ENCODE measurements at places on chromosomes 7 and 10. TPM values are rescaled to one million over a fixed set of nuclear protein-coding genes. Genes with fewer than 3 reads are reported as not detected.
A peak's percentile ranks its signal among the peaks of the same experiment; 100 is the strongest.

The LRIT2 gene
- polyA plus RNA-seq, result not detected

DNA sequence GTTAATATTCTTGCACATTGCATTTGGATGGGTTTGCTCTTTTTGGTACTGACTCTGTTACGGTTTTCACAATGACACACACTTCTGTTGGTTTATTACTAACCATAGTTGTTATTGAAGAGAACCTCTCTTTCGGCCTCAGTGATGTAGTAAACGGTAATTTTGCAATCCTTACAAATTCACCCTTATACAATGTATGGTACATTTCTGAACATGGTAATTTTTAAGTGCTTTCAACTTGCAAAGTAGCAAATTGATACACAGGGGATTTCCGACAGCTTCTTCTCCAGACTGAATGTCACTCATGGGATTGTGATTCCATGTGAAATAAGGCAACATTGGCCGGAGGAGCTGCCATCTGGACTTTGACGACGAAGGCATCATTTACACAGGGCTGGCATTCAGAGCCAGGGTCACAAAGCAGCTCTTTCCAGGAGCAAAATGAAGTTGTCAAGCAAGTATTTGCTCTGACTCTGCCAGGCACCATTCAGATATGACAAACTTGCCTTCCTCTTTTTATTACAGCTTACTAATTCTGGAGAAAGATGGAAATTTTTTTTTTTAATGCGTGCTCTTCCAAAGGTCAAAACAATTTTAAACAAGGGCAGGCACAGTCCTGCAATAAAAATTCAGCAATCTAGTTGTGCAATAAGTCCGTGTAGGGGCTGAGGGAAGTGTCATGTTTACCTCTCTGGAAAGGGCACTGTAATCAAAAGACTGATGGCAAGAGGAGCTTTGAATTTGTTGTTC is 711.5 kb upstream of the C7orf33 start:
- DNase-seq, result peak; percentile 22

DNA sequence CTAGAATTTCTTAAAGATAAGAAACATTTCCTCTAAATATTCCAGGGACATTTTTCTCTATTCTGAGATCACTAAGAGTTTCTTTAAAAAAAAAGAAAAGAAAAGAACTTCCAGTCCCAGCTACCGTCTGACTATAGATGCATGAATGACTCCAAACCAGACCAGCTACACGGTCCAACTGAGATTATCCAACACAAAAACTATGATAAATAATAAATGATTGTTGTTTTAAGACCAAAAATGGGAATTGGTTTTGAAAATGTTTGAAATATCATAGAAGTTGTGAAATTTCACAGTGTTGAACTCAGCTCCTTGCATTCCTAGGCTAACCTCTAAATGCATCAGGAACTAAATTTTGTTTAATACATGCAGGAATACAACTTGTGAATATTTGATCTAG is 1619.6 kb upstream of the LRRTM3 start:
- no peak for DNase-seq

The TMEM270 gene
- polyA plus RNA-seq, result not detected

The KCNH2 gene
- 15.5 TPM for polyA plus RNA-seq

GRCh38 chr10:94103801-94104221 is 110.1 kb downstream of the PLCE1 start:
- DNase-seq, result peak; percentile 76

- no peak for DNase-seq
These were observed 772 bp downstream of the PRDX3 start for GRCh38 chr10:119177708-119178371.

The A1CF gene
- not detected for polyA plus RNA-seq

GRCh38 chr10:128062881-128063563 is 63.2 kb downstream of the MKI67 start:
- no peak for DNase-seq

- no peak for DNase-seq
These were observed 162.4 kb upstream of the LAMB4 start for GRCh38 chr7:108292541-108292940.

The CAMK2B gene
- polyA plus RNA-seq, result 17.6 TPM

DNA sequence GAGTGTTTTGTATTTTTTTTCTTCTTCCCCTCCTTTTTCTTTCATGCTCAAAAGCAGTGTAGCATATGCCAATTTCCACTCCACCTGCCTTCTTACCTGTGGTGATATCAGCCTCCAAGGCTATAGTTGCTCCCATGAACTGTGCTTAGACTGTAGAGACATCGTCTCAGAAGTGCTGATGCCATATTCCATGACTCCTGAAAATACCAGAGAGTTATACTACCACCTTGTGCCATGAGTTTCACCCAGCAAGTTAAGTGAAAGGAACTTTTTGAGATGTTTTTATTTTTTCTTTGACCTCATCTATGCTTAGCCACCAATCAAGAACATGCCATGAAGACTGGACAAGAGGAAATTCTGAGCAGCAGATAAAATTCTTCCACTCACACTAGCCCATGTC is 142.8 kb upstream of the SEMA3E start:
- no peak for DNase-seq

DNA sequence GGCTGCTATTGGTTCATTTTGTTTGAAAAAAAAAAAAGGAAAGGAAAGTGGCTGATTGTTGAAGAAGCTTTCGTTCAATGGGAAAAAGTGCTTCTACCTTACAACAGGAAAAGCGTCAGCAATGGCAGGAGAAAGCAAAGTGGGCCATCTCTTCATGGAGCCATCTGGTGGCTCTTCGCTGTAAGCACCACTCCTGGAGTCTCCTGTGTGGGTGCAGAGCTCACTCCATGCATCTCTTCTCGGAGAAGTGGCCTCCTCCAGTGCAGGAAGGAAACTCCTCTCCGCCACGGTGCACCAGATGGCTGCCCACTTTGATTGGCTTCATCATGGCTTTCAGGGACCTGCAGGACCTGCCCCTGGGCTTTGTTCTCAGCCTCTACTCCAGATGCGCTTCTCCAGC is 250.9 kb downstream of the PTEN start:
- peak; percentile 58 for DNase-seq

DNA sequence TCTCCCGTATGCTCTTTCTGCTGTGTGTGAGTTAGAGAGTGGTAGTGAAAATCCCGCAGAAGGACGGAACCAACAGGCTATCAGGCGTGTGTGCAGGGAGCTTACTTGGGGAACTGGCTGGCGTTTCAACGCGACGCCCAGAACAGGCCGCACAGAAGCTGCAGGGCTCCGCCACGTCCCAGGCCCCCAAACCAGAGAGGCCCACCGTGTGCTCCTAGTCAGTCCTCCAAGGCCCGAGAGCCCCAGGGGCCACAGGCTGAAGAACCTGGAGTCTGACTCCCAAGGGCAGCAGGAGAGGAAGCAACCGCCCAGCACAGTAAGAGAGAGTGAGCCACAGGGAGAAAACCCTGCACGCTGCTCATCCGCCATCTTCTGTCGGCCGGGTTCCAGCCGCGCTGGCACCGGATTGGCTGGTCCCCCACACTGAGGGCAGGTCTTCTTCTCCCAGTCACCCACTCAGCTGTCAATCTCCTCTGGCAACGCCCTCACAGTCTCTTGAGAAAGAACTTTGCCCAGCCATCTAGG is 730.6 kb upstream of the VSTM2A start:
- DNase-seq, result no peak

DNA sequence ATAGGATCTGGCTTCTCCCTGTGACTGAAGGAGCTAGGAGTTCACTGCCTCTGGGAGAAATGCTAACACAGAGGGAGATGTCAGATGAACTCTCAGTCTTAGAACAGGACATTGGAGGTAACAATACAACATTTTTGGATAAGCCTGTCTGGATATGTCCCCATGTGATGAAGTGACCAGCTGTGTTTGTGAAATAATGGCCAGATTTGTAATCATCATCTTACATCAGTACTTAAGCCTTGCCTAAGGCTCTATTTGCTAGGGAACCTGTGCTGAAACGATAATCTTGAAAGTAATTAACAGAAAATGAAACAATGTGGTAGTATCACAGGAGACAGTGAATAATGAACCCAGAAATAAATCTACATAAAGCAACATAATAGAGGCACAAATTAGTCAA is 56.2 kb downstream of the CRPPA start:
- no peak for DNase-seq

GRCh38 chr10:110680273-110681020 is 36.3 kb downstream of the RBM20 start:
- DNase-seq, result no peak

- no peak for DNase-seq
These were observed 76.2 kb downstream of the CFAP58 start for GRCh38 chr10:104429846-104430245.

The CPN1 gene
- polyA plus RNA-seq, result not detected

The ZNF853 gene
- 12.7 TPM for polyA plus RNA-seq

DNA sequence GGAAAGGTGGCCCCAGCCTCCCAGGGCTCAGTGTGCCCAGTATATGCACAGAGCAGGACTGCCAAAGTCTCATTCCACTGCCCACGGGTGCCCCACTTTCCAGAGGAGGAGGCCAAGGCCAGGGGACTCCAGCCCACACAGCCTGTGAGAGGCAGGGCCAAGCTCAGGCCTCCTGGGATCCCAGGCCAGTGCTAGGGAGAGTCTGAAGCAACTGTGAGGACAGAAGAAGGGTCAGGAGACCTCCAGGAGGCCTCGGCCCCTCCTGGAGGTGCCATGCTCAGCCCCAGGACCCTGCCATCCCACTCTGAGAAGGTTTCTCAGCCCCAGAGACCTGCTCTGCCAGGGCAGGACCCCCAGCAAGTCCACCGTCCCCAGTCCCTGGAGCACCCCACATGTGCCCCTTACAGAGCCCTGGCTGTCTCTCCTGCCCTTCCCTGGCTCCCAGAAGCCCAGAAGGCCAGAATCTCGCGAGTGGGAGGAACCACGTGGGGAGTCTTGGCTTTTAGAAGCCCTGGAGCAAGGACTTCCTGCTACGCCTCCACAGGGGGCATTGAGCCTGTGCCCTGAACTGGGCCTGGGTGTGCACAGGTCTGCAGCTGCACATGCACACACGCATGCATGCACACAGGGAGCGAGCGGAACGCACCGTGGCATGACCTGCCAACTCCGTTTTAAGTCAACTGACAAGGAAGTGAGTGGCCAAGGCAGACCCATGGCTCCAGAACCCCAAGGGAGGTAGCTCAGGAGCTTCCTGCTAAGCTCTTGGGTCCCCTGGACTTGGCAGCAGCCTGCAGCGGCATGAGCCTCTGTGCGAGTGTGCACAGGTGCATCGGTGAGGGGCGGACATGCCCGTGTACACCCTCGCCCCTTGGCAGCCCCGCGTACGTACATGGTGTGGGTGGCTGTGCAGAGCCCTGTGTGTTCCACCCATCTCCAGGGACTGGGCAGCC is 33.6 kb downstream of the ZCCHC24 start:
- DNase-seq, result no peak

GRCh38 chr7:134443396-134444070 is 15.4 kb downstream of the AKR1B1 start:
- no peak for DNase-seq

- no peak for DNase-seq
These were observed 484 bp upstream of the DLX5 start for GRCh38 chr7:97025130-97025499.

DNA sequence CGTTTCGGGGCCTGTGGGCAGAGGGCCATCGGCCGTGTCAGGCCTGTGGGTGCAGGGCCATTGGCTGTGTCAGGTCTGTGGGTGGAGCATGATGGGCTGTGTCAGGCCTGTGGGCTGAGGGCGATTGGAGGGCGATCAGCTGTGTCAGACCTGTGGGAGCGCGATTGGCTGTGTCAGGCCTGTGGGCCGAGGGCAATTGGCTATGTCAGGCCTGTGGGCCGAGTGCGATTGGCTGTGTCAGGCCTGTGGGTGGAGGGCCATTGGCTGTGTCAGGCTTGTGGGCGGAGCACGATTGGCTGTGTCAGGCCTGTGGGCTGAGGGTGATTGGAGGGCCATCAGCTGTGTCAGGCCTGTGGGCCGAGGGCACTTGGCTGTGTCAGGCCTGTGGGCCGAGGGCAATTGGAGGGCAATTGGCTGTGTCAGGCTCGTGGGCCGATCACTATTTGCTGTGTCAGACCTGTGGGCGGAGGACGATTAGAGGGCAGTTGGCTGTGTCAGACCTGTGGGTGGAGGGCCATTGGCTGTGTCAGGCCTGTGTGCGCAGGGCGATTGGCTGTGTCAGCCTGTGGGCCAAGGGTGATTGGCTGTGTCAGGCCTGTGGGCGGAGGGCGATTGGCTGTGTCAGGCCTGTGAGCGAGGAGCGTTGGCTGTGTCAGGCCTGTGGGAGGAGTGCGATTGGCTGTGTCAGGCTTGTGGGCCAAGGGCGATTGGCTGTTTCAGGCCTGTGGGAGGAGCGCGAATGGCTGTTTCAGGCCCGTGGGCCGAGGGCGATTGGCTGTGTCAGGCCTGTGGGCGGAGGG is 54.1 kb downstream of the DYNC2I1 start:
- DNase-seq, result no peak

The MEOX2 gene
- polyA plus RNA-seq, result 77.4 TPM

The DDX56 gene
- polyA plus RNA-seq, result 43.4 TPM

DNA sequence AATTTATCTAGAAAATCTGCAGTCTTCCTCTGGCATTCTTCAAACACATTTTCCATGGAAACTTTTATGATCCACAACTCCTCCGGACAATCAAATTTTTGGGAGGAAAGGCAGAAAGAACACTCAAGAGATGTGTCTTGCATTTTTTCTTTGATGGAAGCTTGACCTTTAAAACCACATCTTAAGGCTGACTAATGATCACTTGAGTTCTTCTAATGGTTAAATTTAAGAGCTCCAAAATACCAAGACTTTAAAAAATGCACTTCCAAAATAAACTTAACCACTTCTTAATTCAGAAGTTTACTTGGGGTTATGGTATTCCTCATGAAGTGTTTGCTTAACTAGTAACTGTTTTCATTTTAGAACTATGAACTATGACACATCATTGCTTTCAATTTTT is 43.3 kb downstream of the ETV1 start:
- no peak for DNase-seq

DNA sequence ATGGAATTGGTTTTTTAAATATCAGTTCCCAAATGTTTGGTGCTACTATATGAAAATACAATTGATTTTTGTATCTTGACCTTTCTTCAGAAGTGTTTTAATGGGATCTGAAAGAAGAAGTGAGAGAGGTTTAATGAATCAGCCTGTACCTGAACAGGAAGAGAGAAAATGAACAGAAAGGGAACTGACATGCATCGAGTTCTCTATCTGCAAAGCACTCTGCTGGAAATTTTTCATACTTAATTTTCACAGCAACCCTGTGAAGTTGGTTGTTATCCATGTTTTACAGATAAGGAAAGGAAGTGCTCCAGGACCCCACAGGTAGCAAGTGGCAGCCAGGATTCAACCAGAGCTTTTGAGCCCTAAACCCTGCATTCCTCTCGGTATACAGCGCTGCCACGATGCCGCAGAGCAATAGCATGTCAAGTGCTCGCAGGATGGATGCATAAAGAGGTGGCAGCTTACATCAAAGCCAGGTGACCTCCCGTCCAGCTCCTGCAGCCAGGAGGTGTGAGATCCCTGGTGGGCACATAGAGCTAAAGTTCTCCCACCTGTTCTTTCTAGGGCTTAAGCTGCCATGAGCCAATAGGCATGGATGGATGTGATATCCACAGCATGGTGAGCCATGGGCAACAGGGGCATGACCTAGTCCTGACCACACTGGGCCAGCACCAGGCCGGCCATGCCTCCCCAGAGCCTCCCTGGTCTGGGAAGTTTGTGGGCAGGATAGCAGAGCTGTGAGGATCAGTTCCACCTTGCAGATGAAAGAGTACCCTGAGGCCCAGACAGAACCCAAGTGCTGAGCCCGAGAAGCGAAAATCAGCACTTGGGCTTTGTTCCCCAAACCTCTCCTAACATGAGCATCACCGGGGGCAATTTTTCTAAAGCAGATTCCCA is 57.2 kb downstream of the CALML3 start:
- DNase-seq, result no peak

- peak; percentile 15 for DNase-seq
These were observed 137.9 kb downstream of the RAPGEF5 start for GRCh38 chr7:22219036-22219435.

The NFE2L3 gene
- polyA plus RNA-seq, result 4.2 TPM

The WEE2 gene
- polyA plus RNA-seq, result 0.07 TPM
